ENCODE measurements at places on chromosomes 3 and 15.

- DNase-seq: peak; percentile 66
Measured at GRCh38 chr15:101250873-101251829, 697 bp downstream of the CHSY1 start.

GRCh38 chr15:26759986-26760385 lies 12.9 kb downstream of the GABRB3 start:
- no peak for DNase-seq

DNA sequence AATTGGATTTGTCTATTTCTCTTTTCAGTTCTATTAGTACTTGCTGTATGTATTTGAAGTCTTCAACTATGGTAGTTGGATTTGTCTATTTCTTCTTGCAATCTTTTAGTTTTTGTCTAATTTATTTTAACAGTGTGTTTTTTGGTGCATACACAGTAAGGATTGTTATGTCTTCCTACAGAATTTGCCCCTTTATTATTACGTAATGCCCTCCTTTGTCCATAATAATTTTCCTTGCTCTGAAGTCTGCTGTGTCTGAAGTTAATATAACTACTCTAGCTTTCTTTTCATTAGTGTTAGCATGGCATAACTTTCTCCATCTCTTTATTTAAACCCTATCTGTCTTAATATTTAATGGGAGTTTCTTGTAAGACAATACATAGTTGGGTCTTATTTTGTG lies 105.1 kb upstream of the STT3B start:
- no peak for DNase-seq

GRCh38 chr3:54895613-54896012 lies 32.2 kb downstream of the LRTM1 start:
- DNase-seq: no peak

- DNase-seq: no peak
Measured at GRCh38 chr3:128399221-128399915, 67.3 kb downstream of the DNAJB8 start.

DNA sequence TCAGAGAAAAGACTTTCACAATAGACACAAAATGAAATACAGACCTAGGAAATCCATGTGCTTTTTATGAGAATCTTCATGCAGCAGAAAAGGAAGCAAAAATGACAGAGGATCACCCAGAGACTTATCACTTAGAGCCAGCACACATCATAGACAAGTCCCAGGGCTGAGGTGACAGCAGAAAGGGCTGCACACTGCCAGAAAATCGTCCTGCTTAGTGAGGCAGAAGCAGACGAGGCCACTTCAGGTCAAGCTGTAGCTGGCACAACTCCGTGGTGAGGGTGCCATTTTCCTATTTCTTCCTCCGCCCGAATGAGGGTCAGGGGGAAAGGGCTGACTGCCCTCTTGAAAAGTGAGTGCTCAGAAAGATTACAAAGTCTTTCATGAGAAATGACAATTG lies 95.9 kb upstream of the TNIK start:
- DNase-seq: no peak

DNA sequence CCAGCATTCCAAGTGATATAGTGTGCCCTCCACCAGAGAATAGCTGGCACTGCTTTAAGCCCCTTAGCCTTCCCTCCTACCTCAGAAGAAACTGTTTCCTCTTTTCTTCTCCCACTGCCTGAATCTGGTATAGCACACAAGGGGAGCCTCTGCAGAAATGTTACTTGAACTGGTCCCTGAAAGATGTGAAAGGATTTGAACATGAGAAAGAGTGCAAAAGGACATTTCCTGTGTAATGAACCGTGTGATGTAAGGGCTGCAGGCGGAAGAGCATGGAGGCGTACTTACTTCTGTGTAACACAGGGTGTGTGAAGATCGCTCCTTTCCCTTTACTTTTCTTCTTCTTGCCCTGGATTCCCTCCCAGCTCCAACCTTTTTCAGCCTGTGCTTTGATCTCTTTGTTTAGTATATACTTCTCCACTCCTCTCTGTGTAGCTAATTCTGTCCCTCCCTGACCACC lies 8.4 kb downstream of the TMOD3 start:
- DNase-seq: no peak

DNA sequence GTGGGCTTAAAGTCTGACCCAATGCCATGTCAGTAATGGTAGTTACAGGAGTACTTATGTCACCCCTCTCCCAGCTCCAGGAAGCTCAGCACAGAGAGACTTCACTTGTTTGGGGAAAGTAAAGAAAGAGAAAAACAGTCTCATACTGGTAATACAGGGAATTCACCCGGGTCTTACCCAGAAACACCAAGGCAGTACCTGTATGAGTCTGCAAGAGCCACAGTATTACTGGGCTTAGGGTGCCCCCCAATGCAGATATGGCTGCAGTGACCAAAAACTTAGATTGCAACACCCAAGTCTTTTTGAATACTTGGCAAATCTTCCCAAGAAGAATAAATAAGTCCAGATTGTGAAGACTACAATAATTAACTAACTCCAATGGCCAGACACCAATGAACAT lies 622.1 kb downstream of the IGSF11 start:
- no peak for DNase-seq

DNA sequence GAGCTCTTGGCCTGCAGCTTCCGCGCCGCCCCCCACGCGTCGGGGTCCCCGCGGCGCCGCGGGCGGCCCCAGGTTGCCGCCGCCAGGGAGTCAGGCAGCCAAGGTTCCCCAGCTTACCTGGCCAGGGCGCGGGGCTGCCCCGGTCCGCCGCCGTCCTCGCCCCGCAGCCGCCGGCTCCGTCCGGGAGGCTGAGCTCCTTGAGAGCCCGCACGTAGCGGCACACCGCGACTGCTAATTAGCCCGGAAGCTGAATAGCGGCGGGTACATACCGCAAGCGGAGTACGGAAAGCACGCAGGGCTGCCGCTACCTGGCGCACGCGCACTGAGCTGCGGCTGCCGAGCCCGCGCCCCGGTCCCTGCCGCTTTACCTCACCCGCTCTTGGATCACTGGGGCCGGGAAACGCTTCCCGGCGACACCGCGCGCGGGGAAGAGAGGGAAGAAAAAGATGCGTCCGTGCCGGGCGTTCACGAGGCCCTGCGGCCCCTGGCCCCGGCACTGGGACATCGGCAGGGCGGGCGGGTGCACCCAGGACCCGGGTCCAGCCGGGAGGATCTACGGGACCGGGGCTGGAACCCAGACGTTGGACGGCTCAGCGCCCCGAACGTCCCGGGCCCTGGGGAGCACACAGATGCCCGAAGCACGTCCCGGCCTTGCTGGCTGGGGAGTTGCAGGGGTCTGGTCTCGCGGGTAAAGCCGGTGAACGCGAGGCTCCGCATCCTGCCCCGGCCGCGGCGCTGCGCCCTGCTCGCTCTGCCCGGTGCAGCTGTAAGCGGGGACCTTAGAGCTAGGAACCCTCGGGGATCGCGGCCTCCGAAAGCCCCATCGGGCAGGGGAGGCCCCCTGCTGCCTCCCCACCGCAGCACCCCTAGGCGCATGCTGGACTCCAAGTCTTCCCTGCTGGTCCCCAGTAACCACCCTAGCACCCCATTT lies at the start of gene GOLGA8B:
GOLGA8B (minus strand) TSS at position 253 of the 931 bp plus-strand sequence. CDS start 47,739 bp downstream, outside the sequence.
- no peak for DNase-seq

- DNase-seq: no peak
Measured at GRCh38 chr3:178260887-178261565, 275.2 kb upstream of the KCNMB2 start.

DNA sequence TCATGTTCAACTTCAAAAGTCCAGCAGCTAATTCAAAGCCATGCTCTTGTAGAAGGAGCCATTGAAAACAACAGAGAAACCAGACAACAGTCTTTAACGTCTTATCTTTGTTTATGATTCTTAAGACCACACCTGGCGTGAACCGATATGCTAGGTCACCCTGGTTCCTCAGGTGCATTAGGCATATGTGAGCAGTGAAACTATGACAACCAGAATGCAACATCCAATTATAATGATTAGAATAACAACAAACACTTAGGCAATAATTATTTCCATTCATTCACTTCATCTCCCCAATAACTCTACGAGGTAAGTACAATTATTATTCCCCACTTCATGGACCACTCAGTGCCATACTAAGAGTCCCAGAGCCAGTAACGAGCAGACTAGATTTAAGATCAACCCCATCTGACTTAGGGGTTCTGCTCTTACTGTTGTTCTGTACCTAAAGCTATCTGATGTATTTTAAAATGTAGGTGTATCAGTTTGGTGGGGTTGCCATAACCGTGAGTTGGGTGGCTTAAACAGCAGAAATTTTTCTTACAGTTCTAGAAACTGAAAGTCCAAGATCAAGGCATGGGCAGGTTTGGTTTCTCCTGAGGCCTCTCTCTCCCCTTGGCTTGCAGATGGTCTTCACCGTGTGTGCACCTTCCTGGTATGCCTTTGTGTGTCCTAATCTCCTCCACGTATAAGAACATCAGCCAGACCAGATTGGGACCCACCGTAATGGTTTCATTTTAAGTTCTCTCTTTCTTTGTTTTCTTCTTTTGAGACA lies 997.8 kb upstream of the CFAP20DC start:
- DNase-seq: no peak

GRCh38 chr3:112640930-112641801 lies at the start of gene CCDC80:
Gene CCDC80 (minus strand): TSS chr3:112641143. CDS start chr3:112639905, 1,238 bp downstream.
- DNase-seq: no peak

DNA sequence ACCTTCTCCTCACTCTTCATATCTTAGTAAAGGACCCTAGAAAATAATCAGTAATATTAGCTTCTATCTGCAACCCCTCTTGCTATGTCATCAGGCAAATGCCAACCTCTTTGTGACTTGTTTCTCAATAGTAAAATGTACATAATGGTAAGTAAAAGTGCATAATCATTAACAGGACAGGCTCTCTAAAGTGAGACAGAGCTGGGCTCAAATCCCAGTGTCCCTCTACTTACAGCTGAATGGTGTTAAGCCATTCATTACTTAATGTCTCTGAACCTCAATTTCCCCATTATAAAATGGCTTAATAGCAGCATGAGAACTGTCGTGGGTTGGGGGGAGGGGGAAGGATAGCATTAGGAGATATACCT lies 62.6 kb upstream of the ATP11B start:
- DNase-seq: no peak

DNA sequence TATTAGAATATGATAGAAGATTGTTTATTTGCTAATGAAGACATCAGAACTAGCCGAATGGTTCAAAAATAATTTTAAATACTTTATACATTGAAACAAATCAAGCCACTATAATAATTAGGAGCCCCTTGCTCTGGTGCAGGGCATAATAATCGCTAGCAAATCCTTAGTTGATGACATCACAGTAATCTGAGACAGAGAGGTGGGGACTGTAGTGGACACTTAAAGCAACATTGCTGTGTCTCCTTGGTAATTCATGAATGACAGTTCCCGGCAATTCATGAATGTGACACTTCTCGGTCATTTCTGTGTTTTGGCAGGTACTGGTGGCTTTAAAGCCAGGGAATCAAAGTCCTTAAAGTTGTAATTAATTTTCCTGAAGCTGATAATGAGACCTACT lies 114.3 kb downstream of the PPM1L start:
- DNase-seq: no peak

DNA sequence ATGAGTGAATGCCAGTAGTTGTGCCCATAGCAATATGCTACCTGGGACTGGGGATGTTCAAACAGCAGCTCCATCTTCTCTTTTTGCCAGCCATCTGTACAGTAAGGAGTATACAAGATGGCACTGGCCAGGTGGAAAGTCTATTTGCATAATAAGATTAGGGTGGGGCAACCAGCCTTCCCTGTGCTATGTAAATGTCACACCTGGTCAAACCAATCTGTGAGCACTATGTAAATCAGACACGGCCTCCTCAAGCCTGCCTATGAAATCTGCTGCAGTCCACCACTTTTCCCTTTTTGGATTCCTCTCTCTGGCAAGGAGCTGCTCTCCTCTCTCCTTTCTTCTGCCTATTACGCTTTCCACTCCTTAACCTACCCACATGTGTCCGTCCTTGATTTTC lies 53.0 kb downstream of the C3orf80 start:
- DNase-seq: no peak

- DNase-seq: no peak
Measured at GRCh38 chr3:129317014-129317771, 38.5 kb downstream of the HMCES start.

- no peak for DNase-seq
Measured at GRCh38 chr3:195012100-195012499, 258.9 kb downstream of the XXYLT1 start.

DNA sequence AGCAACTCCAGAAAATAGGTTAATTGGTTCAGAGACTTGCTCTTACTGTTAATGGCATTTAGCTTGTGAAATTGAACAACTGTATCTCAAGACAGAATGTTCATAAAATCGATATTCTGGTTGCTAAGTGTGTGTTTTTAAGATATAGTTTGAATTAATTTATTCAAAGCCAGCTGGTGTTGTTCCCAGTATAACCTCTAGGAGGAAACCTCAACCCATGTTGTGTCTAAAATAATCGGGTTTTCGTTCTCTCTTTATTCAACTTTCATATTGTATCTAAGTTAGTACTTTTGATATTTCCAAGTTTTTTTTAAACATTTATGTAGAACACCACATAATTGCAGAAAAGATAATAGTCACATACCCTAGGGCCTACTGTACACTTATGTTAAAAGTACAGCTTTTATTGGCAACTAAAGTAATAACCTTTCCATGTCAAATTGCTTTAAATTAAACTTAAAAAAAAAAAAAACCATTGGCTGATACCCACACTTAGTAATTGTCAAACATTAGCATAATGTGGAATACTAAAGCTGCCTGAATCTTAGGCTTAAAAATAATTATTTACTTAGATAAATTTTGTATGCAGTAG lies 90.9 kb downstream of the SAMMSON start:
- no peak for DNase-seq

GRCh38 chr15:76038512-76038911 lies 21.3 kb upstream of the TMEM266 start:
- no peak for DNase-seq

GRCh38 chr15:46751303-46751702 lies 966.0 kb upstream of the SEMA6D start:
- DNase-seq: no peak

- DNase-seq: no peak
Measured at GRCh38 chr15:66702787-66703539, 927 bp downstream of the SMAD6 start.

Measured in left forelimb (tissue), 1 donor.